ENCODE measurements at places on chromosomes 7 and 10. TPM values are rescaled to one million over a fixed set of nuclear protein-coding genes. Genes with fewer than 3 reads are reported as not detected.

GRCh38 chr7:2734751-2735571 is 47.0 kb downstream of the AMZ1 start:
- peak; percentile 76 for DNase-seq

- DNase-seq: no peak
These were observed 13.3 kb upstream of the TCTN3 start for GRCh38 chr10:95706990-95707389.

DNA sequence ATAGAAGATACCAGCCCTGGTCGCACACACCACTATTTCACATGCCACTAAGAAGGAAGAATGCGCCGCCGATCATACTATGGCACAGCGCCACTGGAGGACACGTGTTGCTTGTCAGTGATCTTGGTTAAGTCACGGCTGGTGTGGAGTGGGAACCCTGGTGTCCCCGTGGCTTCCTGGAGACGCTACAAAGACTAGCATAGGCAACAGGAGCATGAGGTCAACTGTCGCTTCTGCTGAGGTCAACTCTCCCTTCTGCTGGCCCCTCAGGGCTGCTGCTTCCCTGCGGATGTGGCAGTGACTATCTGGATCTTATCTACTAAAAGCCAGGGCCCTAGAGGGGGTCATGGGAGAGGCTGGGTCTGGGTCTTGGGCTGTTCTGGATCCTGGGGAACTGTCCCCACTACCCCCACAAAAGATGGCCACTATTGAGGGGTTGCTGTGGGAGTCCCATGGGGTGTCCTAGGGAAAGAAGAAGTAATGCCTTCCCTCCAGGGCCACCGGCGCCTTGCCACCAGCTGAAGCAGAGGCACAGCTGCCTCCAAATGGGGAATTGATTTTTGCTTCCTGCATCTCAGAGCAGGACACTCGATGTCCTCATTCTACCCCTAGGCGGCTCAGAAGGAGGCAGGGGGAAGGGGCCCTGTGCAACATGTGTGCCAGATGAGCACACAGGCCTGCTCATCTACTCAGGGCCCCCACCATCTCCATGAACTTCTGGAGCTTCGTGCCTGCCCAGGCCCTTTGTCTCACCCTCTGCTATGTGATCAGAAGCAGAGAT is 76.6 kb upstream of the PPIF start:
- no peak for DNase-seq

GET4 gene
- 21.3 TPM for total RNA-seq

DNA sequence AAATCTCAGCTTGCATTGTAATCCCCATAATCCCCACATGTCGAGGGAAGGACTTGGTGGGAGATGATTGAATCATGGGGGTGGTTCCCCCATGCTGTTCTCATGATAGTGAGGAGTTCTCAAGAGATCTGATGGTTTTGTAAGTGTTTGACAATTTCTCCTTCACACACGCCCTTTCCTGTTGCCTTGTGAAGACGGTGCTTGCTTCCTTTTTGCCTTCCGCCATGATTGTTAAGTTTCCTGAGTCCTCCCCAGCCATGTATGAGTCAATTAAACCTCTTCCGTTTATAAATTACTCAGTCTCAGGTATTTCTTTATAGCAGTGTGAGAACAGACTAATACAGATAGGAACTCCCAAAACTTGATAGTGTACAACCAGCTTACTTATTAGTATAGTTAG is 98.6 kb downstream of the CREM start:
- no peak for DNase-seq

SLC26A5 gene
- total RNA-seq: not detected

Data from cardiac septum (tissue), 1 donor.